ENCODE measurements at places on chromosomes 1 and 21.

DNA sequence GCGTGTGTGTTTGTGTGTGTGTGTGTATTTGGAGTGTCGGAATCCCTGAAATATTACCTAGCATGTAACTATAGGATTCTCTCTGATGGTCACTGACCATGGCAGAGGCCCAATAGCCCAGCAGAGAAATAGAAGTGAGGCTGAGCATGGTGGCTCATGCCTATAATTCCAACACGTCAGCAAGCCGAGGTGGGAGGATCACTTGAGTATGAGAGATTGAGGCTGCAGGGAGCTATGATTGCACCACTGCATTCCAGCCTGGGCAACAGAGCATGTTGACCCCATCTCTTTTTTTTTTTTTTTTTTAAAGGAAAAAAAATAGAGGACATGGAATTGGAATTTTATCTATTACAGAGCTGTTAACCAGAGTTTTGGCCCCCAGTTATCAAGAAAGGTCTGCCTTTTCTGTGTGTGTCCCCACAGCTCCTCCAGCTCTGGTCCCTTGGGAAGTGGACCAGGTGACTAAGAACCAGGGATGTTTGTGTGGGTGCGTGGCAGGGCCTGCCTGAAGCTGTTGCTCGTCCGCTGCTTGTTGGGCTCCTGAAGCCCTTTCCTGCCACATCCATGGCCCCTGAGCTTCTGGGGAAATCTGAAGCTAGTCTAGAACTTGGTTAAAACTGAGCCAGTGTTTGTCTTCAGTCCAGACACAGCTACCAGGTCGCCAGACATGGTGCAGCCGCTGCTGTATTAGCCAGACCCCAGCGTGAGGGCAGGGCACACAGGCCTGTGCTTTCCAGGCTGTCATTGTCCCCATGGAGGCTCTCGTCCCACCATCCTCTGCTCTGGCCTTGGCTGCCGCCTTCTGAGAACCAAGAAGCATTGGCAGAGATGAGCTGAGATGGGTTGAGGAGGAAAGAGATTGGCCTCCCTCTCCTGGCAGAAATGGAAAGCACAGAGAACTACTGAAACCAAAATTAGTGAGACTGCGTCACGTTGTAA lies 25.5 kb downstream of the CAPN9 start:
- DNase-seq: no peak

GRCh38 chr1:82073659-82074058 lies 272.9 kb downstream of the ADGRL2 start:
- no peak for DNase-seq

DNA sequence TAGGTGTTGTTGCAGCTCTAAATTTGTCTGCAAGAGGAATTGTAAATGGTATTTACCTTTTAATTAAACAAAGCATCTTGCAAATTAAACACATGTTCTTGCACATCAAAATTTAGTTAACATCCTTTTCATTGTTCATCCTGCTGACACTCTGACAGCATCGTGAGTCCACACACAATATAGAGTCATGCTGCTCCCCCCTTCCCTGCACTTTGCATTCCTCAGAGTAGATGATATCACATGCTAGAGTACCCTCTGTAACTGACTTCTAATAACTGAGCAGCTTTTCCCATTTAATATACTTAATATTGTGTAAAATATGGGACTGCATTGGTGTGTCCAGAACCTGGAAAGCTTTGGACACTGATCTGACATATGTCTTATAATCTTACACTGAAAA lies 138.8 kb upstream of the DPYD start:
- DNase-seq: no peak

GRCh38 chr1:244347942-244348341 lies 103.8 kb downstream of the ADSS2 start:
- DNase-seq: no peak
